NCI-H146 (cell line): ENCODE measurements at places on chromosomes 11 and 22.

- DNase-seq, result no peak
Measured at GRCh38 chr11:44742508-44743246, 15.9 kb downstream of the TSPAN18 start.

DNA sequence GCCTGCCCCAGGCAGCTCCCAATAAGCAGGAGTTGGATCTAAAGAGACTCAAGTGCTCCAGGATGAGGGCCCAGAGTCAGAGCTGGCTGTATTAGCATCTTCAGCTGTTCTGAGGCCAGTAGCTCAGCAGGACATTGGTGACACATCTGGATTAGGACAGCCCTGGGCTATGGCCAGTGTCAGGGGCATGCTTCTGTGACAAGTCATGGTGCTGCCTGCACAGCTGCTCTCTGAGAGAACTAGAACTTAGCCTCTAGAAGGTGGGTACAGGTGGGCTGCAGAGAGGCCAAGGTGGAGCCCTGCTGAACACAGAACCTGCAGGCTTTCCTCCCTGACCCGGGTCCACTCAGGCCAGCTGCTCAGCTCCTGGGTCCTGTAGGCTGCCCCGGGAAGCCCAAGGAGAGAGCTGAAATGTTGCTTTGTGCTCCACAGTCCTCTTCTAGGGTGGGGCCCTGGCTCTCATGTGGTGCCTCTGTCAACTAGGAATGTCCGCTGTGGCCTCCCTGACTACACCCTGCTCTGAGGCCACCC lies 426.9 kb downstream of the SOX6 start:
- no peak for DNase-seq

GRCh38 chr11:13280092-13280722 lies 2.6 kb downstream of the BMAL1 start:
- DNase-seq, result no peak

- no peak for DNase-seq
Measured at GRCh38 chr22:17772958-17773605, 1.2 kb downstream of the BID start.

- no peak for DNase-seq
Measured at GRCh38 chr11:74970852-74971395, 17.8 kb upstream of the NEU3 start.

DNA sequence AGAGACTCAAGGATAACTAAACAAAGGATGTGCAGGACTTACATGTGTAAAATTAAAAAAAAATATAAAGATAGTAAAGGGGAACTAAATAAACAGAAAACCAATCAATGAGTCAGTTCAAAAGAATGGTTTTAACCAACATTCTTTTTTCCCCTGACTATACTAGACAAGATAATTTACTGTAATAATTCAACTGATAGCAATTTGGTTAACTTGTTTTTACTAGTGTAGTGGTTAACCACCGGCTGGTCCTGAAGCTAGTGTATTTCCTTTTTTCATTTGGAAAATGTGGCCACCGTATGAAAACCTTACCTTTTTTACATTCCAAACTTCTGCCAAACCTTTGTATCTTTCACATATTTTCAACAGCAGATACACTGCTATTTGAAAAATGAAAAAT lies 123.1 kb downstream of the ARHGAP42 start:
- DNase-seq, result no peak

DNA sequence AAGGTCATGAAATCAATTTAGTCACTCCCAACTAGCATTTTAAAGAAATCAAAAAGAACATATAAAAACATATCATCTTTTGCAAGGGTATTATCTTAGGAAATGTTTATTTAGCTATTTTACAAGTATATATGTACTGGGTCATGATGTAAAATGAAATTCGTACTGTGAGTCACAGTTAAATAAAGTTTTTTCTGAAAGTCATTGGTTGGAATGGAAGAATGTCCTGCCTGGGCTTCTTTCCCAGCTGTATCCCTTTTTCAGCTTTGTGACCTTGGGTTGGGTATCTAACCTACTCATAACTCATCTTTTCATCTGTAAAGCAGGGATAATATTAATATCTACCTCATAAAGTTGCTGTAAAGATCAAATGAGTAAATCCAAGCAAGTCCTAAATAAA lies 15.7 kb downstream of the FDX1 start:
- DNase-seq, result no peak

DNA sequence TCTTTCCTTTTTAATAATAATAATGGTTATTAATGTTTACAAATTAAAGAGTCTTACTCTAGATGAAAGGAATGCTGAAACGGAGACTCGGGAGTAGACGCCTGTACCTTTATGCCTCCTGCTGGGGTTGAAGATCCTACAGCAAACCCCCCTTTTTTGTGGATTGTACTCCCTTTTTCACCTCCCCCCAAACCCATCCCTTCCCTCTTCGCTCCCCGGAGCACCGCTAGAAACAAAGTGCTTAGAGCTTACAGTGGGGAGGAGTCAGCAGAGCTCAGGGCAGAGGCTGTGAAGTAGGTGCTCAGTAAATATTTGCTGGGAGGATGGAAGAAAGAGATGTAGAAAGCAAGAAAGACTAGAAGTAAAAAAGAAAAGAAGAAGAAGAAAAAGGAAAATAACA lies 169.7 kb downstream of the NXPE2 start:
- DNase-seq, result peak; percentile 32

DNA sequence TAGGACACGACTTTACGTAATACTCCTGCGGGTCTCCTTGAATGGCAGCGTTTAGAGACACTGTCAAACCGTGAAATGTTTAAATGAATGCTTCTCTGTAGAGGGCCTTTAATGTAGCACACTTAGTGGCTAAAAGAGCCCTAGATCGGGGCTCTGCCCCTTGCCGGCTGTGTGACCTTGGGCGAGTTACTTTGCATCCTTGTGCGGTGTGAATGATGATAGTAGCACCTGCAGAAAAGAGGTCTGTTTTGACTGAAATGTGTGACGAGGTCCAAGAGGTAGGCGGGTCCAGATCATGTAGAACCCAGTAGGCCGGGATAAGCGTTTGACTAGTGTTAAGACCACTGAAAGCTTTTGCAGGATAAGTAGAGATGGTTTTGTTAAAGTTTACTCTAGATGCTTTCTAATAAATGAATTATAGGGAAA lies 866 bp downstream of the MED17 start:
- peak; percentile 44 for DNase-seq

- DNase-seq, result no peak
Measured at GRCh38 chr11:57477507-57478189, 17.3 kb downstream of the RTN4RL2 start.

DNA sequence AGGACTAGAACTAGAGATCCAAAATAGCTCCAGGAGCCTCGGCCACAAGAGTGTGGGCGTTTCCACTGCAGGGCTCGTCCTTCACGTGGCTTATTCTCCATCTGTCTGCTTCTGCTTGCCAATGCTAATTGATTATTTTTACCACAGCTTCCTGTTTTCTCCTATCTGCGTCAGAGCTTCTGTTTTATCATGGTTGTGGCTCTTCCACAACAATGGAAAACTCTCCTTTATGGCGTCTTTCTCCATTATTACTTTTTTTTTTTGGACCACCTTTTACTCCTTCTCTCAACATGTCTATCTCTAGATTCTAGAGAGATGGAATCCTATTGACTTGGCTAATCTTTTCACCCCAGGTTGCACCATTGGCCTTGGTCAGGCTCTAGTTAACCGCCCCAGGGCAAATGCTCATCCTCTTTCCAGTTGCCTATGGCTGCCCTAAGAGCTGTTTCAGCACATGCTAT lies 25.9 kb downstream of the CAT start:
- no peak for DNase-seq

GRCh38 chr22:36335621-36336020 lies 52.1 kb downstream of the MYH9 start:
- DNase-seq, result no peak

GRCh38 chr22:49785841-49786471 lies 41.7 kb downstream of the BRD1 start:
- DNase-seq, result no peak

GRCh38 chr11:83063073-83063754 lies 8.5 kb downstream of the RAB30 start:
- no peak for DNase-seq

DNA sequence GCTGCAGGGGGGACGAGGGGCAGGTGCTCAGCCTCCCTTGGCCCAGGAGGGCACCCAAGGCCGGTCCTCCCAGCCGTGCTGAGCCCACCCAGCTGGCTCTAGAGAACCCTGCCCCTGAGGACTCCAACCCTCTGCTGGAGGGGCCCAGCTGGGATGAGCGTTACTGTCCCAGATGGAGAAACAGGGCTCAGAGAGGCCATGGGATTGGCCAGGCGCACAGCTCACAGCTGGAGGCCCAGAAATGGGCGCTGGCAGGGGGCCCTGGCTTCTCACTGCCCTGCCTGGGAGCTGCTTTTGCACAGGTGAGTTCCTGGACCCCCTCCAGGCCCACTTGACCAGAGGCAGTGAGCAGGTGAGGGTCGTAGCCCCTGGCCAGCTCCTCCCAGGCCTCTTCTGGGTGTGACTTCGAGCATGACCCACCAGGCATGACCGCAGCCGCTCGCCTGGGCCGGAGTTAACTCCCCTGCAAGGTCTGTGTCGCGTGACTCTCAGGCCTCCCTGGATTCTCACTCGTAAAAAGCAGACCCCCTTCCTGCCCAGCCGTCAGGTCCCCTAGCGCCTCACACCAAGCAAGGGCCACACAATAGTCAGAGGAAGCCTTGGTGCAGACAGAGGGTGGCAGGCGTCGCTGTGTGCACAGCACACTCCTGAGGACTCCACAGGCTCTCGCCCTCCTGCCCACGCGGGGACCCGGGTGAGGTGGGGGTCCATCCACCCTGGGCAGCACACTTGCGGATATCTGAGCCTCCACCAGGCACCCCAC lies 19.7 kb upstream of the IL17REL start:
- no peak for DNase-seq

DNA sequence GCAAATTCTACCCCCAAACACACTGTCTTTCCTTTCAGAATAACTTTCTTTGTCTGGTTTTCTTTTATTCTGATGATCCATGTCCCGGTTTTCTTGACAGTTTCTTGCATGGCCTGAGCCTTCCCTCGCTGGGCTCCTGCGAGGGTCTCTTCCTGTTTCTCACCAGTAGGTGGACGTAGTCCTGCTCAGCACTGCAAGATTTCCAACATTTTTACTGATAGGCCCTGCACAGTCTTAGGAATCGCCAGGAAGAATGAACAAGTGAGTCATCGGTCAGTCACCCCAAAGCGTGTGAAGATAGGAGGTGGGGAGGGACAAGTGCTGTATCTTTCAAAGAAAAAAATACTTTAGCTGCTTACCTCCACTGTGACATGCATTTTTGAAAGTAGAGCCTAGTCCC lies 16.9 kb upstream of the KIRREL3 start:
- DNase-seq, result peak; percentile 28

DNA sequence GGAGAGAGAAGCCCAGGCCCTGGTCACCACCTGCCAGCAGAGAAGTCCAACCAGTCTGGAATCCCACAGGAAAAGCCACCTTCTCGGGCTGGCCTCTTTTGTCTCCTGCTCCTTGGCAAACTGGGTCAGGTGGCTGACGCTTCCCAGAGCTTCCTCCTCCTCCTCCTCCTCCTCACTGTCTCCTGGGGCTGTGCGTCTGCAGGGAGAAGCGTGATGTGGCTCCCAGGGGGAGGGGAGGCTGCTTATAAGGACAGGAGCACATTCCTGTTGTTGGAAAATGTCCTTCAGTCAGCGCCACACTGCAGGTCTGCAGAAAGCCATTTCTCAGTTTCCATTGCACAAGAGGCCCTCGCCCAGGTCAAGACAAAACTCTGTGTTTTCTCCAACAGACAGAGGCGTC lies 1316.5 kb downstream of the BRD1 start:
- no peak for DNase-seq

GRCh38 chr22:46087816-46088277 lies 62.5 kb upstream of the PPARA start:
- DNase-seq, result no peak

GRCh38 chr22:17629173-17629489 lies 582 bp upstream of the ATP6V1E1 start:
- no peak for DNase-seq

GRCh38 chr11:111941963-111942362 lies 4.8 kb downstream of the DIXDC1 start:
- DNase-seq, result no peak

- DNase-seq, result no peak
Measured at GRCh38 chr11:61077936-61078335, 24.4 kb upstream of the CD5 start.

DNA sequence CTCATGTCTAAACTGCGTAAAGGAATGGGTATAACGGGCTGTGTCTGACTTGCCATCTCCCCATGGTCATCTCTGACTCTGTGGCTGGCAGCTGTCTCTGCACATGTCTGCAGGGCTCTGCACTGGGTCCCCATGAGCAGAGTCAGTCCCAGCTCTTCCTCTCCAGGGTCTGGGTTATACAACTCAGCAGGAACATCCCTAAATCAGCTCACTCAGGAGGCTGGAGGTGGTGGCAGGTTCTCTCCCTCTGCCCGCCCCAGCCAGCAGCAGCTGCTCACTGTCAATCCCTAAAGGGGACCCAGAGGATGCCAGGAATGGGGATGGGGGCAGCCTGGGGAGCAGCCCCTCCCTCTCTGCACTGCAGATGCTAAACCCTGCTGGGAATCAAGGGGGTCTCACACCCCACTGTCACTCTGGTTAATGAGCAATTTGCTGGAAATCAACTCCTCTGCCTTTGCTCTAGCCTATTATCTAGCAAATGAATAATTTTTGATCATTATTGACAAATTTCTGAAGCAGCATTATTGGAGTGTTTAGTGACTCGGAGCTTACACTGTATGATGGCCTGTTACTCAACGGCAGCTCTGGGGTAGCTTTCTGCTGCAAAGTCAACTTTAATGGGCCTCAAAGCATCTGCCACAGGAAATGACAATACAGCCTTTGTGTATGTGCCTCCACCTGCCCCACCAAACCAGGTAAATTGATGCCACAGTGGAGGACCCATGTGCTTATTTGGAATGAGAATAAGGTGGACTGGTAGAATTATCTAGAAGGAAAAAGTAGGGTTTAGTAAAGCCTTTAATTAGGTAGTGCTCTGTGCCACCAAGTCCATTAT lies 55.7 kb upstream of the SHANK2 start:
- DNase-seq, result peak; percentile 13
